ENCODE measurements at places on chromosomes 7 and 10. TPM values are rescaled to one million over a fixed set of nuclear protein-coding genes. Genes with fewer than 3 reads are reported as not detected.

Gene STRIP2
- not detected for total RNA-seq

- no peak for DNase-seq
Observed at GRCh38 chr7:27438881-27439589, 196.4 kb downstream of the EVX1 start.

Gene MRPL43
- total RNA-seq: 32.5 TPM

- DNase-seq: no peak
Observed at GRCh38 chr10:18759575-18759974, 100.3 kb downstream of the ARL5B start.

DNA sequence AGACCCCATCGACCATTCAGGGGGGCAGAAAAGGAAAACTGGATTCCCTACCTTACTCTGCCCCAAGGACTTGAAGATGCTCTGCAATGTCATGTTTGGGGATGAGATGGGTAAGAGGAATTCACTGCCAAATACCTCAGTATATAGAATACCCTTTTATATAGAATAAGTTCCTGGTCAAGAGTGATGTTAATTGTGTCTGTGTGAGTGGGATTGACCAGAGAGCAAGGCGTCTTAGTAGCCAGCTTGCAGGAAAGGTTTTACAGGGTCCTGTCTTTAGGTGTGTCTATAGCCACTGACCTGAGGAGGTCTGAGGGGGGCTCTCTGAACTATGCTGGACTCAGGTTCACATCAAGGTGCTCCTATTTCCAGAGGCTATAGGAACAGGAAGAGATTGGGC is 1.4 kb downstream of the IFIT3 start:
- no peak for DNase-seq

Gene ASZ1
- not detected for total RNA-seq

Gene TMEM130
- total RNA-seq: 0.14 TPM

Gene CPVL
- 0.75 TPM for total RNA-seq

DNA sequence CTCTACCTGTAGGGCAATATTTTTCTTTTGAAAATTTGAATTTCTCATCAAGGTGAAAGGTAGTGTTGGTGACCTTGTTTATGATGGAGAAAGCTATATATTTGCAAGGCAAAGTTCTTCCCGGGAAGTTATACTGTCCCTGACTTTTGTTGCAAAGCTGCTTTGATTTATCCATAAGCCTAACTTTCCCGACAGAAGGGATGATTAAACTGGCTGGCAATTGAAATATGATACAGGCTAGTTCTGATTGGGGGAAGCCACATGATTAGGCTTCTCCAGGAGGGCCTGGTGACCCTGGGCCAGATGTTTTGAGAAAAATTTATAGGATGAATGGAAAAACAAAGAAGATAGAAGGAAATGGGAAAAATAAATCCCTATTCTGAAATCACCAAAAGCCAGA is 215.5 kb downstream of the ACTR3B start:
- no peak for DNase-seq

Gene ZKSCAN5
- total RNA-seq: 4.5 TPM

Gene SMURF1
- total RNA-seq: 47.5 TPM

GRCh38 chr10:30992681-30993080 is 39.0 kb downstream of the ZNF438 start:
- no peak for DNase-seq

Gene METTL27
- total RNA-seq: 6.0 TPM

- no peak for DNase-seq
Observed at GRCh38 chr7:10685040-10685439, 288.6 kb upstream of the PHF14 start.

Gene OPALIN
- not detected for total RNA-seq

Gene RPP30
- 22.2 TPM for total RNA-seq

DNA sequence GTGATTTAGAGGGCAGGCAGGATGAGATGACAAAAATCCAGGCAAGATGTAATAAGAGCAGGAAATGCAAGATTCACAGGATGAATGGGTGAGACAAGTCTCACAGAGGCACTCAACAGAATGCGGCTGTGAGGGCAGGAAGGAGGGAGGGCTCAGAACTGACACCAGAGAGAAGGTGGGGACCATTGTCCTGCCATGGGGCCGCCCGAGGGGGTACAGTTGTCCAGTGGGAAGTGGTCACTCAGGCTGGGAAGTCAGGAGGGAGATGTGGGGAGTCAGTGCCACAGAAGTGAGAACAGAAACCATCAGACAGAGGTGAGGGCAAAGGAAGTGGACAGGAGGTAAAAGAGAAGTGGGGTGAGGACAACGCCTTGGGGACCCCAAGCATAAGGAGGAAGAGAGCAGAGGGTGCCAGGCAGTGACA is 8.9 kb downstream of the HIP1 start:
- DNase-seq: no peak

DNA sequence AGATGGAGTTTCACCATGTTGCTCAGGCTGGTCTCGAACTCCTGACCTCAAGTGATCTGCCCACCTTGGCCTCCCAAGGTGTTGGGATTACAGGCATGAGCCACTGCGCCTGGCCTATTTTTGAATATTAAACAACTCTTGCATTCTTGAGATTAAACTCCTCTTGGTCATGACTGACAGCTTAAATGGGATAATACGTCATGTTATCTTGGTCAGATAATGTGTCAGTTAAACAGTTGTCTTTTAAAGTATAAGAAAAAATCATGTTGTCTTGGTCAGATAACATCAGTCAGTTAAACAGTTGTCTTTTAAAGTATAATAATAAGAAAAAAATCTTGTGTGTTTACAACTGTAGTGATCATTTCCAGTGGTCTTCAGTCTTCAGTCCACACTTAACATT is 73.6 kb upstream of the SYPL1 start:
- DNase-seq: no peak

- DNase-seq: no peak
Observed at GRCh38 chr10:50574305-50574704, 49.5 kb downstream of the SGMS1 start.

DNA sequence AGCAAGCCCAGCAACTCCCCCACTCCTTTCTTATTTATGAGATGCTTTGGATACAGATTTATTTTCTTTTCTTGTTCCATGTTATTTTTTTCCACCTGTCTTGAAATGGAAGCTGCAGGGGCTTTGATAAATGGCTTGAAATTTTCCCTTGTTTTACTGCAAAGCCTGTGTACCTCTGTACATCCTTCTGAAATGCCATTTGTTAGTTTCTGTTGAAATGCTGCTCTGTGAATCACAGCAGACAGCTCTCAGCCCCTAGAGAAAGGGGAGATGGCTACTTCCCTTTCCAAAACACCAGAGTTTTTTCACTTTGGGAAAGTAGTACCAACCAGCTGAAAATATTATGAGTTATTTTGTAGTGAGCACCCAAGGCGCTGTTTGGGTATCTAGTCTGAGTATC is 304.2 kb downstream of the ELMO1 start:
- no peak for DNase-seq

DNA sequence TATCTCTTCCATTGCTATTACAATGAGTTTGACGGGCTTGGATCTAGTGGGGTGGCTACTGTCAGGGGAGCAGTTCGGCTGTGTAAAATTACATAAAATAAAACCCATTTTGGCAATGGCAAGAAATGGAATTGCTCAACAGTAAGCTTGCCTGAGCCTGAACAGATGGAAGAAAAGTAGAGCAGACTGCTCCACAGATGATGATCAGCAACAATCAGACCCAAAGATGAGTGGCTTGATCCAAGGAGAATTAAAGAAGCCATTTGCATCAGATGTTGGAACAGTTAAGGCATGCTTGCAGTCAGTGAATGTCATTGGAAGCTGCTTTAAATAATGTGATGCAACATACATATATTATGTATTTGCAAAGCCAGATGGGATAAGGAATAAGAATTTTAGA is 256.6 kb upstream of the SMIM30 start:
- DNase-seq: no peak

GRCh38 chr7:159071260-159071659 is 73.4 kb downstream of the VIPR2 start:
- DNase-seq: no peak

Data from transverse colon (tissue), 4 donors.